ENCODE measurements at places on chromosomes 16 and 17.

- DNase-seq, result no peak
These were observed 1.7 kb upstream of the MEOX1 start for GRCh38 chr17:43663383-43663782.

DNA sequence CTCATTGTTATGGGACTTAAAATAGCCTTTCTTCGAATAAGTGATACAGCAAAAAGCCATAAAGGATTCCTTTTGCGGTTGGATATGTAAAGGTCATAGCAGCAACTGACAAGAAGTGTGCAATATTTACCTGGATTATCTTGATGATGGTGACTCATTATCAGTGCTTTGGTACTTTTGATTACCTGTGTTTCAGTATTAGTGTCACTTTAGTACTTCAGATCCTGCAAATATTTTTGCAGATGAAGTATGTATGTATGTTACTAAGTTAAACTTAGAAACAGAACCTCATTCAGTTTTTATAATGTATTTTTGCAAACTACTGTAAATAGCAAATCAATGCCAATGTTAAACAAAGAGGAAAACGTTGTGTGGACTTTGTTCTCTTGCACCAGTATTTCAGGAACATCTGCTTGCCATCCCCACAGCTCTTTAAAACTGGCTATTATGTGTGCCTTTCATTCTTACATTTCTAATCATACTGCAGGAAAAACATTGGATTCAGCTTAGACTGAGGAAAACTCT is 10.5 kb downstream of the CNEP1R1 start:
- DNase-seq, result no peak

DNA sequence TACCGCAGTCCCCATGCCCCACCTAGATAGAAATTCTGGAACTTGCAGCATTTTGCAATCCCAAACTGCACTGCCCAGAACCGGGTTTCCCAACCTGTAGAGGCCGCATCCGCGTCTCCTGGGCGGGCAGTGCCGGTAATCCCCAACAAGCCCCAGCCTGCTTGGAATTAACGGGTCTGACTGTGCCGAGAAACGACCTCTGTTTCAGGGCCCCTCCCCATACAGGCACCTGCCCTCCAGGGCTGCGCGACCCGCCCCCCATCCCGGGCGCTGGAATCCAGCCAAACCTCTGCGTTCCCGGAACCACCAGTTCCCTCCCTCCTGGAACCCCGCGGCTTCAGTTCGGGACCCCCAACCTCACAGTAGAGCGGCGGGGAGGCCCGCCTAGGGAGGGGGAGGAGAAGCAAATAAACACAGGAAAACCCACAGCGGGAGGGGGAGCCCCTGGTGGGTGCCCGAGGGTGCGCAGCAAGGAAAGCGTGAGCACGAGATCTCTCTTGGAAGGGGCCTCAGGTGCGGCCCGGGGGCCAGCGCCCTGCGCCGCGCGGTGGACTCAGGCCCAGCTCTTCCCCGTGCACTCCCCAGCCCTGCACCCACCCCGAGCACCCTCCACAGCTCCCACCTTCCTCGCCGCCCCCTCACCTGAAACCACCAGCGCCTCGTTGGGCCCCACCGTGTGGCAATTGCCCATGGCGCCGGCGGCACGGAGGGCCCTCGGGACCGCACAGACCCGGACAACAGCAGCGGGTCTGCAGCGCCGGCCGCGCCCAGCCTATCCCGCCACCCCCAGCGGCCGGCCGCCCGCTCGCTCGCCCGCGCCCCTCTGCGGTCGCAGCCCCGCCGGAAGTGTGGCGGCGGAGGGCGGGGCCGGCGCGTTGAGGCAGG is at the start of gene FLOT2:
FLOT2 (minus strand) TSS at position 850 of the 885 bp plus-strand sequence; CDS start at position 691, 159 bp downstream.
- no peak for DNase-seq

DNA sequence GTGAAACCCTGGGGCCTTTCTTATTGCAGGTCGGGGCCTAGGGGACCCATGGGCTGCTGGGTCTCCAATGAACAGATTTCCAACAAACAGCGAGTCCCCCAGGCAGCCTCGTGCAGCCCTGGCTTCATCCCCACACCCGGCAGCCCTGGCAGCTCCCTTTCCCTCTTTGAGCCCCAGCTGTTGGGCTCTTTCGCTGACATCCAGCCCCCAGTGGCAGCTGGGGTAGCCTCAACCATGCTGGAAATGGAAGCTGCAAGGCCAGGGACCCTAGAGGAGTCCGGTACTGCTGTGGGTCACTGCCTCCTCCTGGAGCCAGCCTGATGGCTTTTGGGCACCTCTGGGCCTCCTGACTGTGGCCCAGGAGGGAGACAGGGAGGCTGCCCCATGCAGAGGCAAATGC is 5.9 kb downstream of the RPUSD1 start:
- DNase-seq, result no peak

DNA sequence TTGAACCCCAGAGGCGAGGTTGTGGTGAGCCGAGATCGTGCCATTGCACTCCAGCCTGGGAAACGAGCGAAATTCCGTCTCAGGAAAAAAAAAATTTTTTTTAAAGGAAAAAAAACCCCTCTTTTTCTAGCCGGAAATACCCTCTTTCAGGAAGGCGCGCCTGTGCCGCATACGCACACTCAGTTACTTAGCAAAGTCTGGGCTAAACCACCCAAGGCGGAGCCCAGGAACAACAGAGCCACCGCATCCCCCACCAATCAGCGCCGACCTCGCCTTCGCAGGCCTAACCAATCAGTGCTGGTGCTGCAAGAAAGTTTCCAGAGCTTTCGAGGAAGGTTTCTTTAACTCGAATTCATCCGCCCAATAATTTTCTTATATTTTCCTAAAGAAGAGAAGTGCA is 510.4 kb downstream of the KCNJ18 start:
- no peak for DNase-seq

GRCh38 chr17:48246612-48247011 is 139.0 kb downstream of the SNX11 start:
- no peak for DNase-seq

GRCh38 chr16:89442990-89443726 is 47.2 kb downstream of the ANKRD11 start:
- DNase-seq, result peak; percentile 37

GRCh38 chr17:58279016-58279711 is 1.6 kb downstream of the MPO start:
- no peak for DNase-seq

DNA sequence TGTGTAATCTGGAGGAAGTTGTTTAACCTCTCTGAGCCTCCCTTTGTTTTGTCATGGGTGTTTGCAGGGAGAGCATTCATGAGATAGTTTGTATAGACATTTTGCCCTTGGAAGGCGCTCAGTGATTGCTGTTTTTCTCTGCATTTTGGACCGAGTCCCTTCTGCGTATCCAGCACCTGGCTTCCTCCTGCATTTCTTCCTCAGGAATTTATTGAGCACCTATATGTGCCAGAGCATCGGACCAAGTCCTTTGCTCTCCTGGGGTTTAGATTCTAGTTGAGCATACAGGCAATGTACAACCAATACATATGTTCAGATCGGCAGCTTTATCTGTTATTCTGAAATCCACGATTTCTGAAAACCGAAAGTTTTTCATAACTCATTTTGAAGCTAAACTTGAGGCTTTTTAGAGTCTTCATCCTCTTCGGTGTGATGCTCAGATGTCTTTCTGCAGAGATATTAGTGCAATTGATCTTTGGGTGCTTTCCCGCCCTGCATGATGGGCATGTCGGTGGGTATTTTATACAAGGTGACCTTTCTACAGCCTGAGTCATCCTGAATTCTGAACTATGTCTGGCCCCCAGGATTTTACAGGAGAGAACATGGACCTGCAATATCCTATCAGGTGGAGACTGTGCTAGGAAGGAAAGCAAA is 4.1 kb downstream of the IL4R start:
- DNase-seq, result no peak

DNA sequence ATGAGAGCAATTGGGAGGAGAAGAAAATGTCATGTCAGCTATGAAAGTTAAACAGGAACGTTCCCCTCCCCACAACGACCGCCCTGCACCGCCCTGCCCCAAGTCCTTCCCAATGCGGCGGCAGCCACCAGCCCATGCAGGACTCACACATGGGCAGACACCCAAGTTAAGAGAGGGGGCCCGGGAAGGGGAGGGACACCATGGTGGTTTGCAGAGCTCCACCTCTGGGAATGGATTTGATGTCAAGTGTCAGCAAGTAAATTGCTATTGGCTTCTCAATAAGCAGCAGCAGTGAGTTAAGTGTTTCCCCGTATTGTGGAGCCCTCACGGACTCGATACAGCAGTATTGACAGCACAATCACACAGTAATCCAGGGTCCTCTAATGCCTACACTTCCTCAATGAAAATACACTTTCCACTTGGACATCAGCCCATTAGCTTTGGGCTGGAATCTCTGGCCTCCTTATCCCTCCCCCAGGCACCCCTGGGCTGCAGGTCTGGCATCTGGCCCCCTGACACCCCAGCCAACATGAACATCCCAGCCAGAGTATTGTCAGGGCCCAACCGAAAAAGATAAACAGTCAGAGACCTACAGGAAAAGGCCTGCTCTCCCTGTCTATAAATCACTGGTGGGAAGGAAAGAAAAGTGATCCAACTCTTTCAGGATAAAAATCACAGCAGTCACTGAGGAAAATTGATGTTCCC is 22.6 kb downstream of the ZFHX3 start:
- DNase-seq, result no peak

GRCh38 chr16:66746682-66747081 is 4.7 kb downstream of the DYNC1LI2 start:
- DNase-seq, result no peak

DNA sequence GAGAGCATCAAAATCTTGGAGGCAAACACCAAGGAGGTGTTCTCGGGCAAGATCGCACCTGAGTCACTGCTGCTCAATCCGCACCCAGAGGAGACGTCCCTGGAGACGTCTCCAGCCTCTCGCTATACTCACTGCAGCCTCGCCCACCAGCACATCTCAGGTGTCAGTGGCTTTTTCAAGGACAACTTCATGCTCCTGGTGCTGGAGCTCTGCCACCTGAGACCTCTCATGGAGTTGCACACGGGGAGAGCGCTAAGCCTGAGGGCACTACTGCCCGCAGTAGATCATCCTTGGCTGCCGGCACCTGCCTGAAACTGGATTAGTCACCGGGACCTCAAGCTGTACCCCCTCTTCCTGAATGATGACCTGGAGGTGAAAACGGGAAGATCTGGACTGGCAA is 2.6 kb upstream of the MBTPS1 start:
- DNase-seq, result no peak

GRCh38 chr17:34318474-34318873 is 761 bp upstream of the CCL8 start:
- peak; percentile 4 for DNase-seq

DNA sequence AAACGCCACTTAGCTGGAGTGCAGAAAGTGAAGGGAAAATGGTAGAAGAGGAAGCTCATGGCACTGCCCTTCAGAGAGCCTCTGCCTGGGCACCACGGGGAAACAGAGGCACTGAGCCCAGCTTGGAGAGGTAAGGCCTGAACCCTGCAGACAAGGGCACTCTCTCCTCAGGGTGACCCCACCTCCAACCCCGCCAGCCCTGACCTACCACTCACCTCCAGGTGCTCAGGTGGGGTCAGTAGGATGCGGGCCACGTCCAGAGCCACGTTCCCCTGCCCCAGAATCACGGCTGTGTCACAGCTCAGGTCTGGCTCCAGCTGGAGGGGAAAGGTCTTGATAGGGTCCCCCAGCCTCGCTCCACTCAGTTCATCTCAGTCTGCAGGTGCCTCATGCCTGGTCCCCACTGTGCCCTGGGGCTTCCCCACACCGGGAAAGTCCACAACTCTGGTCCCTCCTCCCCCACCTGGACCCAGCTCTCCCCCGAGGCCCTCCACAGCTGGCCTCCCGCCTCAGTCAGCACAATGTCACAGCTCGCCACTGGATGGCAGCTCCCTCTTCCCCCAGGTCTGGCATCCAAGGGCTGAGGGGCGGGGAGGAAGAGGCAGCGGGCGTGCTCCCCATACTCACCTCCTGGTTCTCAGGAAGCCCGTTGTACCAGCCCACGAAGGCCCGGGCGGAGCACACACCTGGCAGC is 6.0 kb upstream of the GRIN2C start:
- no peak for DNase-seq

GRCh38 chr16:9402293-9402860 is 310.9 kb downstream of the HAPSTR1 start:
- DNase-seq, result no peak

DNA sequence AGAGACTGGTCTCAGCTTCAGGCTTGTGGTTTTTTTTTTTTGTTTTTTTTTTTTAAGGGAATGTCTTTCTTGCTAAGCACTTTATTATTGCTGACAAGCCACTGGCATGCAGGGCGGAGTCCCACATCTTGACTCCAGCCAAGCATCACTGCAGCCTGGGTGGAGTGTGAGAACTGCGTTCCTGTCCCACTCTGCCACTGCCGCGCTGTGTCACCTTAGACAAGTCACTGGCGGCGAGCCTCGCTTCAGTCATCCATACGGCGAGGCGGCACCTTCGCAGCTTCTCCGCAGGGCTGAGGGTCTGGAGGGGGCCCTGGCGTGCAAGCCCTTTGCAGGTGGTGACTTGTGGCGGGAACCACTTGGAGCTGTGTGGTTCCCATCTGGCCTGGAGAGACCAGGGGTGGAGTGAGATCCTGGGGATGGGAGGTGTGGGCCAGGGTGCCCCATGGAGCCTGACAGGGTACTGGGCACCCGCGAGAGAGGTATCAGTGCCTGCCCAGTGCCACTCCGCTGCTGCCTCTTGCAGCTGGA is 99.1 kb upstream of the CIBAR2 start:
- DNase-seq, result no peak

DNA sequence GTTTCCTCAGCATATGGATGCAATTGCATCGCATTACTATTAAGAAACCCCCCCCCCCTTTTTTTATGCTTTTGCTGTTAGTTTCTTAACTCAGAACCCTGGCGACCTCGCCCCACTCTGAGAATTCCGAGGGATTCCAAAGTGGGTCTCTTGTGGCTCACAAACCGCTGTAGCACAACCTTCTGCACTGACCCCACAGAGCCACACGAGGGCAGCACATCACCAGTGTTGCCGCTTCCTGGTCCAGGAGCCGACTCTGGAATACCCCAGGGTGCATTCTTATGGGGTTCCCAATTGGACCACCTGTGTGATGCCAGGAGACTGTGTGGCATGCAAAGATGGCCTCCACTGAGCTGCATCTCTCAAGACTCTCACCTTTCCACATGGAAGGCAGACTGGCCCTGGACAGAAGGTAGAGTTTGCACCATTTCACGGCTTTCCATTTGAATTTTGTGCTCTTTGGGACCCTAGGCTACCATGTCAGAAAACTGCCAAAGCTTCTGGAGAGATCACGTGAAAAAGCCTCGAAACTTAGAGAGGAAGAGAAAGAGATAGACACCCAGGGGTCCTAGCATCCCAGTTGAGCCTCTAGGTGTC is 432.7 kb upstream of the ASIC2 start:
- no peak for DNase-seq

- DNase-seq, result no peak
These were observed 141.3 kb upstream of the CDH8 start for GRCh38 chr16:62177351-62178203.

DNA sequence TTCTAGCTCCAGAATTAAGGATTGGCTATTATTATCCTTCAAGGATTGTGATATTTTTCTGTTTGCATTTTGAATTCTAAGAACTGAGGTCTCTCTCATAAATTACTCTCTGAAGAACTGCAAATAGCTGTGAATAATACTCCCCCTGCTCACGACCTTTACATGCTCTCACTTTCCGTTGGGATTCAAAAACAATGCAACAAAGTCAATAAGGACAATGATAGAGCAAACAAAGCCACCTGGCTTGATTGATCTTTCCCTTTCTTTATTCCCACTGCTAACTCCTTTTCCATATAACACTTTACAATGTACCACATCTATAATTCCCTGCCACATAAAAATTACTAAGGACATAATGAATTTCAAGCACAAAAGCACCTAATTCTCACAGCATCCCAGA is 523.0 kb upstream of the CA10 start:
- no peak for DNase-seq
